ENCODE measurements at places on chromosomes 11 and 22.
A peak's percentile ranks its signal among the peaks of the same experiment; 100 is the strongest.

DNA sequence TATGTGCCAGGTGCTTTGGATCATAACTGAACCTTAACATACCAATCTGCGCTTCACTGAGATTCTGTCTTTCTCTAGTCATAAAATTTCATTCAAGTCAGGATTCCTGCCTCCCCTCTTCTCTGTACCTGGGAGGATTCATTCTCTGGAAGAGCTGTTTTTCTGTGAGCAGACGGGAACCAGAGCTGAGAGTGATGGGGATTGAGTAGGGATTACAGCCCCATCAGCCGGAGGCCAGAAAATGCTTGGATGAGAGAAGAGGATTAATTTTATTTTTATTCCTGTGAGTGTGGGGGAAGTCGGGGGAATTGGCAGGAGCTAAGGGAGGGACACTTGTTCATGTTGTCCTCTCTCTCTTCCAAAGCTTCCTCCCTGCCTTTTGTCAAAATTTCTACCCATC, 4.7 kb downstream of the STX3 start:
- no peak for DNase-seq

- DNase-seq: no peak
Observed at GRCh38 chr11:35041070-35041554, 97.9 kb upstream of the CD44 start.

- DNase-seq: no peak
Observed at GRCh38 chr11:104765401-104766095, 132.7 kb downstream of the CASP12 start.

- no peak for DNase-seq
Observed at GRCh38 chr11:101438126-101438525, 145.7 kb downstream of the TRPC6 start.

DNA sequence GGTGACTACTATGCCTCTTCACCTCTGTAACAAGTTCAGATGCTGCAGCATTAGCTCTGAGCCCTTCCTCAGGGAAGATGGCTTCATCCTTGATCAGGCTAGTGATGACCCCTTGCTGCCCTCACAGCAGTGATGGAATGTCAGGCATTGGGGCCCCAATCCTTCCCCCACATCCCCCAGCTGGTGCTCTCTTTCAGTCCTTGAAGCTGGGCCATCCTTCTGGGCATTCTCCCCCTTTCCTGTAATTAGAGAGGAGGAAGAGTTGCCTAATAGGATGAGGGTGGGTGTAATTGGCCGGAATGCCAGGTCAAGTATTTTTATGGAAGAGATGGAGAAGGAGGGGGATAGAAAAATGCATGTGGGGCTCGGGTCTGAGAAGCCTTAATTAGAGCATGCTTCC, 62.6 kb downstream of the TRAF6 start:
- no peak for DNase-seq

DNA sequence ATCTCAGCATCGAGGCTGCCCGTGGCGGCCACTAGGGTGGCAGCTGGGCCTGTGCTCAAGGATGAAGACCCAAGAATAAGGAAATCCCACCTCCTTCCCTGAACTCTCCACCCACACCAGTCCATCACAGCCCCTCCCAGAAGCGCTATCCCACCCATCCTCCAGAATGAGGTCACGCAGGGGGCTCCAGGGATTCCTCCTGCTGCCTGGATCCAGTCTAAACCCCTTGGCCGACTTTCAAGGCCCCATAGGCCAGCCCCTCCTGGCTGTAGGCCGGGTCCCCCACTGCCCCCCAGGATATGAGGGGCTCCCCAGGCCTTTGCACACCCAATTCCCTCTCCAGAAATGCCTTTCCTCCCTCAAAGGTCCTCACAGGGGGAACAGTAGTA, 19.0 kb upstream of the SCGB1A1 start:
- DNase-seq: no peak

- no peak for DNase-seq
Observed at GRCh38 chr11:85960678-85961077, 105.5 kb downstream of the CCDC83 start.

DNA sequence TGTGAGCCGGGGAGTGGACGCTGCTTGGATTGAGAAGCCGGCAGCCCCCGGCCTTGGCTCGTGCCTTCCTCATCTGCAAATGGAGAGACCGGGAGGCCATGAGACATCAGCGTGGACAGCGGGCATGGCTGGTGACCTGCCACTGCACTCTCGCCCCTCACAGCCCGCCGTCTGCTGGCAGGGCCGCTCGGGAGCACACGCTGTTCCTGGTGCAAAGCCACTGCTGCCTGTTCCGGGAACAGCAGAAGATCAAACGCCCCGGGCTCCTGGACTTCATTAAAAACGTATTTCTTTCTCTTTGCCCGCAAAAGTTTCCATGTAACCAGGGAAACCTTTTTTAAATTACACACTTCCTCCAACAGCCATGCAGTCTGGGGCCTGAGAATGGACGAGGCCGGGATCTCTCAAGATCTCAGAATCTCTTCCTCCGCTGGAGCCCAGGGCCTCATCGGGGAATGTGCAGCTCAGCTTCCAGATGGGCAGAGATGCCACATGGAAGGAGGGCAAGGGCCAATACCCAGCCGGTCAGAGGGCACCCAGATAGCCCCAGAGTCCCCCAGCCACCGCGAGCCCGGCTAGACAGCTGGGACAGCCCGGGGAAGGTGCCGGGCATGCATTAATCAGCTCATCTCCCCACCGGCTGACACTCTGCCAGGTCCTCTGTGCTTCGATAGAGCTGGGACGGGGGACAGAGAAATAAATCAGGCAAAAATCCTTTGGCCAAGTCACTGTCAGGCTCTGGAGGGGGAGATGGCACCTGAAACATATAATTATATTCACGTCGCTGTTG, 62.8 kb upstream of the PRR5 start:
- DNase-seq: no peak

GRCh38 chr22:43343670-43344519, 723 bp upstream of the SCUBE1 start:
- DNase-seq: peak; percentile 21

DNA sequence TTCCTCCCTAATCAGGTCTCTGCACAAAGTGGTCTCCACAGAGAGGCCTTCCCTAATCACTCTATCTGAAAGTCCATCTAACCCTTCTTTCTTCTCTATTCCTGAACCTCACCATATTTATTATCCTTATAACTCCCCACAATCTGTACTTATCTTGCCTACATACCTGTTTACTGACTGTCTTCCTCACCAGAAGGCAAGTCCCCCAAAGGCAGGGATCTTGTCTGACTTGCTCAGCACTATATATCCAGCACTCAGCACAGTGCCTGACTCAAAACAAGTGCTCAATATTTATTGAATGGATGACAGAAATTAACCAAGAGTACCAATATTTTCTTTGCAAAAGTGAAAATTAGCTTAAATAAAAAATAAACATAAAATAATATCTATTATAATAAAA, 5.5 kb downstream of the DCUN1D5 start:
- DNase-seq: no peak

GRCh38 chr11:85974122-85974521, 94.8 kb downstream of the PICALM start:
- no peak for DNase-seq

- peak; percentile 33 for DNase-seq
Observed at GRCh38 chr11:124717786-124718651, 21.7 kb upstream of the NRGN start.

DNA sequence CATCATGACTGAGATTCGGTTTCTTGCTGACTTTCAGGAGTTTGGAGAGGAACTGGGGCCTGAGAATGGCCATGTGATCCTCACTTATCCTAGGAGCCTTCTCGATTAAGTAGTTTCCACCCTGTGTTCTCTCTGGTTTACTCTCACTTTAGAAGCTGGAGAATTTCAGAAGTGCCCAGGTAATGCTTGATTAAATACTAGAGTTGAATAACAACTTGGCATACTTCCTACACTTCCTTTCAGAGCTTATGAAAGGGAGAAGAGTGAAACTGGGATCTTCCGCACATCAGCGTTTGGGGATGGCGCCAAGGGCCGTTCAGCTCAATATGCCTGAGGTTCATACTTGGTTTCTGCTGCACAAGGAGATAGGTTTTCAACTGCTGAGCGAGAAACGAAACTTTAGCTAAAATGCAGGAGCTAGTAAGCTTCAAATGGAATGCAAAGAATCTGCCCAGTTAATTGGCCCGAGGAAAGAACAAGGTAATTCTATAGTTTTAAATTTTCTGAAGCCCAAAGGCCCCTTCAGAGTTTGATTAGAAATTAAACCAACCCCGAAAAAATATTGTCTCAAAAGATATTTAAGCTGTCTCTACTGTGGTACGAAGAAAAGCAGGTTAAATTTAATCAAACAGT, 823 bp upstream of the MUC15 start:
- DNase-seq: no peak

GRCh38 chr11:10528121-10528520, 12.9 kb downstream of the RNF141 start:
- DNase-seq: no peak

GRCh38 chr22:32446321-32446720, 17.9 kb downstream of the BPIFC start:
- DNase-seq: no peak

GRCh38 chr11:47220401-47220821, 5.6 kb downstream of the DDB2 start:
- DNase-seq: no peak

- no peak for DNase-seq
Observed at GRCh38 chr22:48456449-48456848, 1371.2 kb downstream of the BRD1 start.

GRCh38 chr11:68959465-68960293, 21.1 kb downstream of the MRGPRD start:
- no peak for DNase-seq

- no peak for DNase-seq
Observed at GRCh38 chr22:27881421-27881820, 37.6 kb downstream of the PITPNB start.

DNA sequence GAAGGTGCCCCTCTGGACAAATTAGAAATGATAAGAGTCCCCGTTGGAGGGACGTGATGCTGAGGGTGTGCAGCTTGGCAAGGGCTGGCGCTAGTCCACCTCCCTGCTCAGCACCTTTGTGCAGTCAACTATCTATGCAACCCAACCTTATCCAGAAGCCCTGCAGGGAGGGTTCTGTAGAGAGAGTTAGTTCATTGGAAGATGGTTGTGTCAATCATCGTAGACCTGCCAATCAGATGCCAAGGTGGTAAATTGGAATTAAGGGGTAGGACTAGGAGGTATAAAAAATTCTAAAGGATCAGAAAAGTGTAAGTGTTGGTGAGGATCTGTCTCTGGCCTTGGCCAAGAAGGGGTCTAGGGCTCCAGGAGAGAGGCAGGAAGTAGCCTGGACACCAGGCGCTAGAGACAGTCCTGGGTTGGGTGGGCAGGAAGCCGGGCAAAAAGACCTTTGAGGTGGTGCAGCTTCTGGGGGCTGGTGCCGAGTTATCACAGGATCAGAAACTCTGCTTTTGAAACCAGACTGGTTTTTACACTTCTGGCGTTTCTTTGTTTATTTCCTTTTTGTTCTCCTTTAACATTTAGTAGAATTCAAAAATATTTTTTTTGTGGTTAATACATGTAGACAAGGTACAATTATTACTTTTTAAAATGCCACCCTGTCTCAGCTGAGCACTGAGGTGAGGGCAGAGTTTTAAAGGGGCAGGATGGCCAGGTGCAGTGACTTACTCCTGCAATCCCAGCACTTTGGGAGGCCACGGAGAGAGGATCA, 1.6 kb downstream of the C1QTNF6 start:
- peak; percentile 75 for DNase-seq

DNA sequence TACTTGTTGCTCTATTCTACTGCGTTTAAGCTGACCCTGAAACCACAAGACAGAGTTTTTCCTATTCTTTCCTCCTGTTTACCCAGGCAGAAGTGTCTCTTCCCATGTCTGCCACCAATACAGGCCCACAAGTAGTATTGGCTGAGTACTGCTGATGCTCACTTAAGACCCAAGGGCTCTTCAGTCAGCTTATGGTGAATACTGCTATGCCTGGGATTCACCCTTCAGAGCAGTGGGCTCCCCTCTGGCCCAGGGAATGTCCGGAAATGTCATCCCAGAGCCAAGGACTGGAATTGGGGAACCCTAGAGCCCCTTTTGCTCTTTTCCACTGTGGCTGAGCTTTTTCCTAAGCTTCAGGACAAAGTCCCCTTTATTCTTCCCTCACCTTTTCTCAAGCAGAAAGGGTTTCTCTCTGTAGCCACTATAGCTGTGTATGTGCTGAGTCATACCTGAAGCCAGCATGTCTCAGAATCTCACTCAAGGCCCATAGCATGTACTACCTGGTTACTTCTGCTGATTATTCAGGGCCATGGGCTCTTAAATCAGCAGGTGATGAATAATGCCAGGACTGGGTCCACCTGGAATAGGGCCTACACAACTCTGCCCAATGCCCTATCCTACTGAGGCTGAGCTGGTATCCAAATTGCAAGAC, 745.8 kb upstream of the ANO5 start:
- DNase-seq: no peak

GRCh38 chr11:37353192-37353591, 755.2 kb upstream of the RAG2 start:
- DNase-seq: no peak

DNA sequence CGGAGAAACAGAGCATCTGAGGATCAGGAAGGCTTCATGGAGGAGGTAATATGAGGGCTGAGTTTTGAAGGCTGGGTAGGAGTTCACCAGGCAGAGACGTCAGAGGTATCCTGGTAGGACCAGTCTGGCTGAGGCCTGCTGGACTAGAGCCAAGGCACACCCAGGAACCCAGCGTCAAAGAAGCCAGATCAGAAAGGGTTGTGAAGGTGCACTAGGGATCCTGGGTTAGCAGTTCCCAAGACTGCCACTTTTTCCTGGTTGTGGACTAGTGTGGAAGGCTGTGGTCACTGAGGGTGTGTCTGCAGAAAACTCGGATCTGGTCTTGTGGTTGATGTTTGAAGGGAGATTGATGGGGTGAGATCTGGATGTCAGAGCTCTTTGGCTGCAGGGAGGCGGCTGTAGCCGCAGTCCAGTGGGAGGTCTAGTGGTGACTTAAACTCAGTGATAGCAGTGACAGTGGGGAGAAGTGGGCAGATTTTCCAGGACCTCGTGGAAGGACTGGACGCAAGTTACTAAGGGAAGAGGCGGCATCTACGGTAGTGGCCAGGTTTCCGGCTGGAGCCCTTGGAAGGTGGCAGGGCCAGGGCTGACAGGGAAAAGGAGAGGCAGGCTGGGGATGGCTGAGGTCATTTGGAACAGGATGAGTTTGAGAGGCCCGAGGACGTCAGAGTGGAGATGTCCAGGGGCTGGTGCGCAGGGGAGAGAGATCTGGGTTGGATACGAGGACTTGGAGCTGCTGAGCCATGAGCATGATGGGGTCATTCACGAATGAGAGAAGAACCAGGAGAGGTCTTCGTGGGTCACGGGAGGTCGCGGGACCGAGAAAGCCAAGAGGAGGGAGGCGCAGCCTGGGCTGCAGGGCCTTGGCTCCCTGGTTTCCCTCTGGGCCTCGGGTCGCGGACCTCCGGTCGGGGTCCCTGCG, 10.9 kb downstream of the RELA start:
- DNase-seq: no peak

GRCh38 chr22:30892286-30892685, 76.3 kb downstream of the MORC2 start:
- DNase-seq: no peak

- no peak for DNase-seq
Observed at GRCh38 chr11:133608496-133608895, 76.2 kb upstream of the OPCML start.

GRCh38 chr11:117456027-117456720, 128.5 kb downstream of the CEP164 start:
- DNase-seq: no peak
